RCC 7860 (cell line): ENCODE measurements at places on chromosomes 6 and 20.
A peak's percentile ranks its signal among the peaks of the same experiment; 100 is the strongest.

DNA sequence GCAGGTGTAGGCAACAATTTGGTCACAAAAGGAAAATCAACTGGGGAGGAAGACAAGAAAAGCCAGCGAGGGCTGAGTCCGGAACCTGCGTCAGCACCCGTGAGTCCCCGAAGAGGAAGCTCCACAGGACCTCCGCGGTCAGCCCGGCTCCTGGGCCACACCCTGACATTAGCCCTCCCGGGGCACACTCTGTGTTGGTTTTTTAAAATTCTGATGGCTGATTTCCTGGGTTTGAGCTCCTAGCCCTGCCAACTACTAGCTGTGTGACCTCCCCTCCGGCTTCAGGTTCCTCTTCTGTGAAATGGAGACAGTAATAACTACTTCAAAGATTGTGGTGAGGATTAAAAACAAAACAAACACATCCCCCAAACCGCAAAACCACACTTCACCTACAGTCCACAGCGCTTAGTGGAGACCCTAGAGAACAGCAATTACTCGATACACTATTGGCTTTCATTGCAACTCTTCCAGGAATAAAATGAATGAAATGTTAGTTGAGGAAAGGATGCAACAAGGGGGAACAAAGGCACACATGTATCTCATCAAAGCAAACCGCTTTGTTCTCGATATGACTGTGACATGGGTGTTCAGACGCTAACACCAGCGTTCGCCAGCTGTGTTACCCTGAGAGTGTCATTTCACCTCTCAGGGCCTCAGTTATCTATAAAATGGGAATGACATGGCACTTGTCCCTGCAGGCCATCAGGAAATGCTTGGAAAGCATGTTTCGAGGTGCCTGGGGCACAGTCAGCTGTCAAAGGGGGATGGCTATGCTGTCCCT, 985 bp downstream of the ZBP1 start:
- no peak for DNase-seq

DNA sequence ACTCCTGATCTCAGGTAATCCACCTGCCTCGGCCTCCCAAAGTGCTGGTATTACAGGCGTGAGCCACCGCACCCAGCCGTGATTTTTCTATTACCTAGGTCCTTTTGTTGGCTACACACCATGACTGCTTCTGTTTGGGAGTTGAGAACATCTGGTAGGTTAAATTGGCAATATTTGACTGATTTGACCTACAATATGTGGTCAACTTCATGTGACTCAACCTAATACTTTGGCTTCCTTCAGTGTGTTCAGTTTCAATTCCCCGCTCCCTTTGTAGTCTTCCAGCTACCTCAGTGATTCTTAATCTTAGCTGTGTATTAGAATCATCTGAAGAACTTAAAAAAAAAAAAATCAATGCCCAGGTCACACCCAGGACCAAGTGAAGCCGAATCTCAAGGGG, 47.4 kb downstream of the MYB start:
- DNase-seq: no peak

DNA sequence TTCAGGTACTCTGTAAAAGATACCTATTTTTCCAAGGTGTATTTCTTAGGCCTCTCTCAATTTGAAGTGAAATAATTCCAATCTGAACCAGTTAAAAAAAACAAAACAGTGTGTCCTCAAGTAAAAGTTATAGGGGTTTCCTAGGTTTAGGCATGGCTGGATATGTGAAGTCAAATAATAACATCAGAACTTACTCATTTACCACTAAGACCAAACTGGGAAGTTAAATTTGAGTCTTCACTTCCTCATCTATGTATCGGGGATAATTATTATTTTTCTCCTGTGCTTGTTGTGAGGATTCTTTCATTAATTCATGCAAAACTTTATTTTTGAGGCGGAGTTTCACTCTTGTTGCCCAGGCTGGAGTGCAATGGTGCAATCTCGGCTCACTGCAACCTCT, 86.2 kb upstream of the PTPRK start:
- no peak for DNase-seq

DNA sequence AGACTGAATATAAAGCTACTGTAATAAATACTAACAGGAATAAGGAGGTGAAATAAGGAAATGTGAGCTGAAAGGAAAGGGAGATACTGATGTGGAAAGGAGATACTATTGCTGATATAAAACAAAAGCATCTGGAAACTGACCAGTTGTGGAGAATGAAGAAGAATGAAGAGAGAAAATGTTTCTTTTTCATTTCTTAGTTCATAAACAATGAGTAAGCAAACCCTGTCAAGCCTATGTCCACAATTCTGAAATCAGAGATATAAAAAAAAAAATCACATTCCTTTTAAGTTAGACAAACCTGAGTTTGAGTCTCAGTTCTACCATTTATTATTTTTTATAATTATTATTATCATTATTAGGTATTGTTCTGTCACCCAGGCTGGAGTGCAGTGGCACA, 121.6 kb upstream of the GJE1 start:
- DNase-seq: no peak

DNA sequence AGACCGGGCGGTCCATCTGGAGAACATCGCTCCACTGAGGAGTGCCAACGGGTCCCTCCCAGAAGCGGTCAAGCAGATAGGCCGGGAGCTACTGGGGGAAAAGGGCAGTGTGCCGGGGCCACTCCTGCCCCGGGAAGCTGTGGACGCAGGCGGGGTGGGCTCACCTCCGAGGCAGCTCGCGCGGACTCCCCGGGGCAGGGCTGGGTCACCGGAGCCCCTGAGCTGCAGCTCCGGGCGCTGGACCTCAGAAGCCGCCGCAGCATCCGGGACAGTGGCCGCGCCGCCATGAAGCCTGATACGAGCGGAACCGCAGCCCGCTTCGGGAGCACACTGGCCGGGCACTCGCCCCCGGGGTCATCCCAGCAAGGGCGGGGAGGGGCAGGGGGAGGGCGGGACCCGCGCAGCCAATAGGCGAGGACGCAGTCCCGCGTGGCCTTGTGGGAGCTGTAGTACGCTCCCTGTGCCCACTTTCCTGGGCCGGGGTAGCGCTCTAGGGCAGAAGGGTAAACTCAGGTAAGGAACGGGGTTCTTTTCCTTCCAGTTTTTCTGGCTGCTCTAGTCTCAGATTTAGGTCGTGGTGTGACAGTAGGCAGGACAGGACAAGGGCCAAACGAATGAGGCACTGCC, at the start of gene MOCS1:
Gene MOCS1 (minus strand): TSS at position 332 of the 627 bp plus-strand sequence. CDS start 45 bp downstream, at position 287.
- peak; percentile 6 for DNase-seq

DNA sequence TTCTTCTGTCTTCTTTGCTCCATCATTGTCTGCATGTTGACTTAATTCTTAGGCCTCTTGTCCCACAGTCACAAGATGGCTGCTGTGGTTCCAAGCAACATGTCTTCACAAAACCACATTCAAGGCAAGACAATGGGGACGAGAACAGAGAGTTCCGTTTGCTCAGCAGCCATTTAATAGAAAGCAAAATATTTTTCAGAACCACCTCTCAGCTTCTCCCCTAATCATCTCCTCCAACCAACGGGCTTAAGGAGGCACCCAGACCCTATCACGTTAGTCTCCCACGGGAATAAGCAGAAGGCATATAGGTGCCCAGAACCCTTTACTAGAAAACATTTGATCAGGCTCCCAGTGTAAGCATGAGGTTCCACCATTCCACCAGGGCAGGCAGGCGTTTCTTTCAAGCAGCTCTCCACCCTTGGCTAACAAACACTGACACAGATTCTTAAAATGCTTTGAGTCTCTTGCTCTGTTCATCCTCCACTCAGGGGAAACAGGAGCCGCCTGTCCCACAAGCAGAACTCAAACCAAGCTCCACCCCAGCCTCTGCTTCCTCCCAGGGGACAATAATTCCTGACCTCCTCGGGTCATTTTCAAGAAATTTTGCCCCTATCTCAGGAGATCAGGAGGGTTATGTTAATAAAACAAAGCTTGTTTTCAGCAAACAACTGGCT, 19.0 kb downstream of the BMP7 start:
- DNase-seq: no peak

GRCh38 chr20:64228086-64228653, 27.4 kb upstream of the PCMTD2 start:
- no peak for DNase-seq

DNA sequence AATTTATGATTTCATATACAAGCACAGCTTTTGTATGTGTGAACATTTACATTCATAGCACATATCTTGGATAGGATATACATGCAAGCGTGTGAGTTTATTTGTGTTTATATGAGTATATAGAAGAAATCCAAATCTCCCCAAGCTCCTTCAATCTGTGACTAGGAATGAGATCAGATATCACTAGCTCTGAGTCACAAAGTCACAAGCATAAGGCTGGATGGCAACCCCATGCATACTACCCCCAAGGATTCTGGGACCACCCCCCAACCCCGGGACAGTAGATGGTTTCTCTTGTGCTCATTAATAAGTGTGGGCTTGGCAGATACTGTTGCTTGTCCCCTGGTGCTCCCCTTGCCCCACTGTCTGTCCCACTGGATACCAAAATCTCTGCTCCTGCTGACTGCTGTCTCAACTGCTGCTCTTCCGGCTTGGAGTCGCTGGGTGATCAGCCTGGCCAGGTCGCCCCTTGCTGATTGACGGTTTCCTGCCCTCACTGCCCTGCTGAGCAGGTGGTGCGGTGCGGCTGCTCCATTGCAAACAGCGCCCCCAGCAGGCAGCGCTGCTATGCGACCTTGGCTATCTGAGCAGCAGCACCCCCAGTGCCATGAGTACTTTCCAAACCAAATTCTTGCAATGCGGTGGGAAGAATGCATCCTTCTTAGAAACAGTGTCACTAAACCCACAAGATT, 279.4 kb downstream of the CD83 start:
- peak; percentile 44 for DNase-seq

DNA sequence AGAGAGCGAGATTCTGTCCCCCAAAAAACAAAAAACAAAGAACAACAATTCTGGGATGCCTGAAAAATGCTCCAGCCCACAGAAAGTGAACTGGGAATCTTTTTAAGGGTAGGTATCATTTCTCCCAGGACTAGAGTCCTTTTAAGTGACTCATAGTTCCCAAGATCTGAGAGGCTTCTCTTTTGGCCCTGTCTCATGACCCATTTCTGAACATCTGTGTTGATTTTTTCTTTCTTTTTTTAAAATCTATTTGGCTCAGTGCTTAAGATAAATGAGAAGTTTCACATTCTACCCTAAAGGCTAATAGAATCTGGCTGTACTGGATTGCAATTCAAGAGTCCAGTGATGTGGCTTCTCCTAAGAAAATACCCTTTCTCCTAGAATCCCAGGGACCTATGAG, 217.6 kb upstream of the FOXQ1 start:
- no peak for DNase-seq

DNA sequence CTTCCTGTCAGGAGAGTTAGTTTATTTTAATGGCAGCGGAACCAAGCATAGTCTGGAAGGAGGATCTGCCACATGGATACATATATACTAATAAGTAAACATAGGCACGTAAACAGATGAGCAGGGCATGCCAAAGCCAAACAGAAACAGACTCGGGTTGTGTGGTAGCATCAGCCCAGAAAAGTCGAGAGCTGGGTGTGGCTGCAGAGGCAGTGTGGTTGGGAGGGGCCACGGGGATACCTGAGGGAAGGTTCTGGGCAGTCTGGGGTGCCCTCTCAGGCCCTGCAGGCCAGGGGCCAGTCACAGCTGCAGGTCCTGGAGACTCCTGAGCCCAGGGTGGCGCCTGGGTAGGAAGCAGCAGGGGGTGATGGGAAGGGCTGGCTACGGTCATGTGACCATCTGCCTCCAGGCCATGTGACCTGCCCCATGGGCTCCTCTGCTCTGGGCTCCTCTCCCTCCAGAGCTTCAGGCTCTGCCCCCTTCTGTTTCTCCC, 42.8 kb upstream of the MRPS10 start:
- no peak for DNase-seq

GRCh38 chr6:25889877-25890853, 16.1 kb upstream of the SLC17A3 start:
- peak; percentile 50 for DNase-seq

DNA sequence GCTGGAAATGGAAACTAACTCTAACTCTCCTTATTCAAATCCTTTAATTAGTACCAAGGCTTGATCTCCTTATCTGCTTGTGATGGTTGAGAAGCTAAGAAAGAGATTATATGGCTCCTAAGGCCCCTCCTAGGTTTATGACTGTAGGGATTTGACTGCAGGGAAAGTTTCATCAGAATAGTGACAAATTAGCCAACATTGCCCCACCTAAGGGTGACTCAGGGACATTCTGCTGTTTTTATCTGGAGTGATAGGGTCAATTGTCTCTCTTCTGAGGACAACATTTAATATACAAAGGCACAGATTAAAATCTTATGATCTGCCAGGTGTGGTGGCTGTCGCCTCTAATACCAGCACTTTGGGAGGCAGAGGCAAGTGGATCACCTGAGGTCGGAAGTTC, 138.1 kb upstream of the MARCKS start:
- peak; percentile 26 for DNase-seq

GRCh38 chr6:130526466-130526865, 160.6 kb downstream of the TMEM200A start:
- no peak for DNase-seq

GRCh38 chr6:142223938-142224337, 76.9 kb downstream of the VTA1 start:
- DNase-seq: no peak

GRCh38 chr6:156154896-156155295, 622.3 kb upstream of the ARID1B start:
- no peak for DNase-seq

GRCh38 chr6:133542056-133542821, 301.1 kb downstream of the EYA4 start:
- peak; percentile 8 for DNase-seq

- DNase-seq: no peak
Observed at GRCh38 chr6:45026003-45026516, 302.1 kb upstream of the RUNX2 start.

- DNase-seq: no peak
Observed at GRCh38 chr20:60494476-60494875, 536.3 kb downstream of the CDH26 start.

DNA sequence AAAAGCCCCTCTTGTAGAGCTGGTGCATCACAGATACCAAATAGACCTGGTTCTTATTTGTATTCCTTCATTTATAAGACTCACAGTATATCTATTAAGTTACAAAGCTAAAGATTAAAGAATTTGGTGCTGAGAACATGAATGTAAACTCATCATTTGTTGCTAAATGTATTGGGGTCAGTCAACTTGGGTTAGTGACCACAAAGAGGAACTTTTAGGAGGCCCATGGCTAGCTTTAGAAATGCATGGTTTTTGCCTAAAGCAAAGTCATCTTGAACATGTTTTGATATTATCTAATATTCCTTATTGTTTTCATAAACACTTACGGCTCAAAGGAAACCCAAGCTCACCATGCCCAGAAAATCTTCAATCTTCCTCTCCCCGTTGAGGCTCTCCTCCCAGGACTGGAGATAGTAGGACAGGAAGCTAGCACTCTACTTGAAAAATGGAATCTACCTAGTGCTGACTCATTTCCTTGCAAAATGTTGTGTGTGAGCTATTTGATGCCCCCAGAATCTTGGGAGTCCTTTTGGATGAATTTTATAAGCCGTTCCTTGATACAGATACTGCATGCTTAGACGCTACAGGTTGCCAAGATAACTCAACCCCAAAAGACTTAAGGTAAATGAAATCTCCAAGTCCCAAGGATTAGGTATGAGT, 121.4 kb downstream of the BMP2 start:
- no peak for DNase-seq

GRCh38 chr6:44233567-44234100, 10.2 kb downstream of the SLC29A1 start:
- DNase-seq: no peak
